Brain pericyte (primary cell): ENCODE measurements at places on chromosomes 6 and 20.

GRCh38 chr6:71033890-71034289 lies 77.0 kb upstream of the B3GAT2 start:
- DNase-seq, result no peak

DNA sequence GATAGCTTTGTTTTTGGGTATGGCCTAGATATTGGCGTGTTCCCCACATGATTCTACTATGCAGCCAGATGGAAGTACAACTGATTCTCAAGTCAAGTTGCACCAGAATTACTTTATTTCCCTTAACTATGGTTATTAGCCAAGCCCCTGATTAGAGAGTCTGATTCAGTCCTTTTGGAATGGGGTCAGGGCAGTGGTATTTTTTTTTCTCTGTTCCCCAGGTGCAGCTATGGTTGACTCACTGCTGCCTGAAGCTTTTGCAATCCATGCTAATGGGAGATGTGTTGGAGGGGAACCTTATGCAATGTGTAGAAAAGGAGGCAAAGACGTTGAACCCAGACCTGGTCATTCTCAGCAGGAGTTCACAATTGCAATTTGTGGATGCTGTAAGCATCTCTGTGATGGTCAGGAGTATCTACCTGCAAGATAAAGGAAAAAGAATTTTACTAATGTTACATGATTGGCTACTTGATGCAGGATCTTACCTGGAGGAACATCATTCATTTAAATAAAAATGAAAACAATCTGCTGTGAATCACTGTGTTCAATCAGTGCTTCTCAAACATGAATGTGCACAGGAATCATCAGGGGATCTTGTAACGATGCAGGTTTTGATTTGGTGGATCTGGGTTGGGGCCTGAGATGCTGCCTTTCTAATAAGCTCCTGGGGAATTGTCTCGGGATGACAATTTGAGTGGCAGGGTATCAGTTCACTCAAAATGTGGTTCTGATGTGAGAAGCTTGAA lies 49.4 kb downstream of the PFDN4 start:
- peak; percentile 36 for DNase-seq

- DNase-seq, result peak; percentile 66
These were observed 35.4 kb upstream of the HMGN3 start for GRCh38 chr6:79269877-79270276.

DNA sequence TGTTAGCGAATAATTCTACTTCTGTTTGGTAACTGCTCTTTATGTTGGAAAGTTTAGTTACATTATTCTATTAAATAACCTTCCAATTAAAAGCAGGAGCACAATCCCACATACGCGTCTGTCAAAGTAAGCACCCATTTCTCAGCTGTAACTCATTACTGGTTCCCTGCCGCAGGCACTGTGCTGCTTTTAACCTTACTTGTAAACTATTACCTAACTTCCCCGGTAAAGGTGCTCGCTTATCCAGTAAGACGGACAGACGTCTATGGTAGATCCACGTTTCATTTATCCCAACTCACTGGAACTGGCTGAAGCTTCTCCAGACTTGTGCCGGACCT lies 529 bp upstream of the ENPP4 start:
- DNase-seq, result no peak

DNA sequence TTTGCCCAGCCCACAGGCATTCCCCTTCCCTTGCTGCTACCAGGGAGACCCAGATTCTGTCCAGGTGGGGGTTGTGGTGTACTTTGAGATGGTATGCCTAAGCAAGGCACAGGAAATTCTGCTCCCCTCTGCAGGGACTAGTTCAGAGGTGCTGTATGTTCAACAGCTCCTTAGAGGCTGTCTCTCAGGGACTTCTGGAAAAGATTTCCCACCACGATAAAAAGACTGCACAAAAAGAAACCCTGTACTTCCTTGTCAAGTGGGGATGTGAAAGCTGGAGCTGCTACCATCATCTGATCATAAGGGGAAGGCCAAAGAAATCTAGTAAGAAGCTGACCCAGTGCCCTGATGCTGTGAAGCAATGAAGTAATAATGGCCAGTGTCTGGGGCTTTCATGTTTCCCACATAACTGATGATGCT lies 51.5 kb upstream of the SMIM29 start:
- DNase-seq, result no peak

GRCh38 chr6:57087916-57088315 lies 2.1 kb upstream of the ZNF451 start:
- DNase-seq, result no peak

GRCh38 chr20:10591946-10592521 lies 81.8 kb downstream of the JAG1 start:
- DNase-seq, result no peak
